GM13976 (cell line): ENCODE measurements at places on chromosomes 2 and 18.

GRCh38 chr2:112776113-112776512 lies 8.2 kb downstream of the IL1A start:
- no peak for DNase-seq

DNA sequence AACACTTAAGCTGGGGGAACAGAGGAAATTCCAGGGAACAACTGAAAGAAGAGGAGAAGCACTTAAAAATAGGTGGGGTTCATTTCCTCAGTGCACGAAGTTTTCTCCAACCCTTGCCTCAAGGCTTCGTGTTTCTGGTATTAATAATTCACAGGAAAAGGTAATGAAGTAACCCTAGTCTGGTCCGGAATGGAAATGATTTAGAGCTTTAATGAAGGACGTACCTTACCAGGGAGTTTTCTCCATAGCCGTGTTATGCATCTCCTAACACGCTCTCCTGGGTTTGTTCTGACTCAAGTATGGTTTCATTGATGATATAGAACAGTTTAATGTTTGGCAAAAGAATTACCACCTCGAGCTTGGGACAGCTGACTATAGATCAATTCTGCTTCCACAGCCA lies 214.2 kb downstream of the MTX2 start:
- DNase-seq = no peak

GRCh38 chr18:28432339-28432738 lies 255.4 kb upstream of the CDH2 start:
- DNase-seq = no peak

DNA sequence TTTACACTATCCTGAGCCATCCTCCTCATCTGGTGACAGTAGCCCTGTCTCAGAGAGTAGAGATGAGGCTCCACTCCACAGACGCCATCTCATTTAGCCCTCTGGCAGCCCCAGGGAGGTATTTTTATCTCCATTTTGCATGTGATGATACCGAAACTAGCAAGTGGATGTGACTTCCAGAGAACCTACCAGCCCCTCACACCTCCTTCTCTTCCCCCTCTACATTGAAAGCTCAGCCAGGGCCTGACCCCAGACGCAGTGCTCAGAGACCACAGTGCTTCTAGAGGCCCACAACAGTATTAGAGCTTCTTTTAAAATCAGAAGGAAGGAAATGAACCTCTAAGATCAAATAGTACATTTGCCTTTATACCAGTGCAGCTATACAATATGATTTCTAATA lies 8.3 kb downstream of the GYPC start:
- DNase-seq = peak; percentile 75

- no peak for DNase-seq
Observed at GRCh38 chr2:166464187-166464586, 29.9 kb downstream of the SCN7A start.

GRCh38 chr2:199414465-199414864 lies 43.3 kb downstream of the SATB2 start:
- no peak for DNase-seq

- DNase-seq = no peak
Observed at GRCh38 chr2:174438146-174438886, 42.8 kb downstream of the SCRN3 start.

- DNase-seq = no peak
Observed at GRCh38 chr2:238899386-238899785, 51.5 kb downstream of the TWIST2 start.

- DNase-seq = no peak
Observed at GRCh38 chr18:9787036-9787435, 78.9 kb downstream of the RAB31 start.

DNA sequence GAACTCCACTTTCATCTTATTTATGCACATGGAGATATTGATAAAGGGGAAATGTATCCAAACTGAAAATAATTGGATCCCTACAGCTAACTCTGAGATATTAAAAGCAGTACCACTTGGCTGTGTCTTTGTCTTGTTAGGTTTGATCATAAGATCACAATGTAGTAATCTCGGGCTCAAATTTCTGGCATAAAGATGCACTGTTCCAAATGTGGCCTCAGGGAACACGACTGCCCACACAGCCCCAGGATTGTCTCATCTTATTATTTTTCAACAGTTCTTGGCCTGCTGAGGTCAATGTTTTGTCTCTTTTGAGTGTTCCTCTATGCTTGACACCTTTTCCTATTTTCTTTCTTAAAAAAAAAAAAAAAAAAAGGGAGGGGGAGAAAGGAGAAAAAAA lies 114.1 kb downstream of the GBX2 start:
- no peak for DNase-seq

DNA sequence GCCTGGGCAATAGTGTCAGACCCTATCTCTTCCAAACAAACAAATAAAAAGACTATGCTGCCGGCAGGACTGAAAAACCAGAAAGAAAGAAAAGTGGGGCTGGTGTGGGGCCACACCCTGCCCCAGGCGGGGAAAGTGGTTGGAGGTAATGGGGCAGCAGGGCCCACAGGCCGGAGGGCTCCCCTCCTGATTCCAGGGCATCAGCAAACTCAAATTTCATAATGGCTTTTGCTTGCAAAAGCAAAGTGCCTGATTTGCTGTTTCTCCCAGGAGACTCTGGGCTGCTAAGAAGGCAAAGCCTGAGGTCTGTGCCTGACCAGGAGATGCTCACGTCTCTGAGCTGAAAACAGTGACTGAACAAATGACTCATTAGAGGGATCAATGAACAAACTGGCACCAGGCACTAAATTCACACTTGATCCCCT lies 121.9 kb downstream of the HDAC4 start:
- no peak for DNase-seq

DNA sequence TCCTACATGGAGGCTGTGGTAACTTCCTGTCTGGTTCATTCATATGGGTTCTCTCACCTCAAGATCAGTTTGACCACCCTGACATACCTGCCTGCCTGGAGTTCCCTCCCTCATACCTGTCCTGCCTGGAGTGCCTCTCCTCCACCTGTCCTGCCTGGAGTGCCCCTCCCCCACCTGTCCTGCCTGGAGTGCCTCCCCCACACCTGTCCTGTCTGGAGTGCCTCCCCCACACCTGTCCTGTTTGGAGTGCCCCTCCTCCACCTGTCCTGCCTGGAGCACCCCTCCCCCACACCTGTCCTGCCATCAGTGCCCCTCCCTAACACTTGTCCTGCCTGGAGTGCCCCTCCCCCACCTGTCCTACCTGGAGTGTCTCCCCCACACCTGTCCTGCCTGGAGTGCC lies 461.9 kb downstream of the PTPRM start:
- DNase-seq = no peak

DNA sequence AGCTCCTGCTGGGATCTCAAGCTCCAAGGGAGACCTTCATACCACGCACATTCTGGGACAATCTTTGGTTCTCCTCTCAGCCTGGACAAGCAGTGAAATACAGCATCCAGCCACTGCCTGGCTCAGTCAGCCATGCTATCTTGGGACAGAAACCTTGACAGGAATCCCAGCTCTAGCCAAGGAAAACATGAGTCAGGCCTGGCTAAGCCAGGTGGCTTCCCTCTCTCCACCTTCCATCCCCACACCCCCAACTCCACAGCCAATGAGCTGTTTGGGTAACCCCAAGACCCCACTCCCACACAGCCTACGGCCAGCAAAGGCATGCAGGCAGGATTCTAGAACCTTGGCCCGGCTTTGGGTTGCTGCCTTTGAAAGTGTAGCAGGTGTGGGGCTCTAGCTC lies 64.9 kb downstream of the MCFD2 start:
- no peak for DNase-seq

DNA sequence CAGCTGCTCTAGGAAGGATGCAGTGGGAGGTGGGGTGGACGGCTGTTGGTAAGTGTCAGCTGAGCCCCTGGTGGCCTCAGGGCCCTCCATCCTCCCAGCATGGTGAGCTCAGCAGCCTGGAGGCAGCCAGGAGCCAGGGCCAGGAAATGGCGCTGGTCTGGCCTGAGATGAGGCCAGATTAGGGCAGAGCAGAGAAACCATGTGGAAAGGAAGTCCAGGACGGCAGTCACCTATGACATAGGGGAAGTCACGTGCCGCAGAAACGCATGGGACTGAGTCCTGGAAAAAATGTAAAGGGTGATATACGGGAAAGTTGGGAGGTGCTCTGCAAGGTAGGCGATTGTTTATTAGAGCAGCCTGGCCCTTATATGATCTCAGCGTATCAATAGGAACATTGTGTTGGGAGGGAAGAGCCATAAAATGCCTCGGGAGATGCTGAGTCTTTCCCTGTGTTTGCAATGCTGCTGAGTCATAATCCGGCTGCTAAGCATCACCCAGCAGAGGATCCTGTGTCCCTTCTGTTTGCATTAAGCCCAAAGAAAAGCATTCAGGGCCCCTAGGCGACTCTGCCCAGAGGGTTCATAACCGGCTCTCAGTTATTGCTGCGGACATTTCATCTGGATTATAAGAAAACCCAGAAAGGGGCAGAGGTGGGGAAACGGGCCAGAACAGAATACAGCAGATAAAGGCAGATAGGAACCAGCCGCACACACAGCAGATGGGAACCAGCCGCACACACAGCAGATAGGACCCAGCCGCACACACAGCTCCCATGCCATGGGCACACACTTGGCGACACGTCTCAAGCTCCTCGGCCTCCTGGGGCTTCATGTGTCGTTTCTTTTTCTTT lies 30.3 kb upstream of the B3GNT7 start:
- no peak for DNase-seq

DNA sequence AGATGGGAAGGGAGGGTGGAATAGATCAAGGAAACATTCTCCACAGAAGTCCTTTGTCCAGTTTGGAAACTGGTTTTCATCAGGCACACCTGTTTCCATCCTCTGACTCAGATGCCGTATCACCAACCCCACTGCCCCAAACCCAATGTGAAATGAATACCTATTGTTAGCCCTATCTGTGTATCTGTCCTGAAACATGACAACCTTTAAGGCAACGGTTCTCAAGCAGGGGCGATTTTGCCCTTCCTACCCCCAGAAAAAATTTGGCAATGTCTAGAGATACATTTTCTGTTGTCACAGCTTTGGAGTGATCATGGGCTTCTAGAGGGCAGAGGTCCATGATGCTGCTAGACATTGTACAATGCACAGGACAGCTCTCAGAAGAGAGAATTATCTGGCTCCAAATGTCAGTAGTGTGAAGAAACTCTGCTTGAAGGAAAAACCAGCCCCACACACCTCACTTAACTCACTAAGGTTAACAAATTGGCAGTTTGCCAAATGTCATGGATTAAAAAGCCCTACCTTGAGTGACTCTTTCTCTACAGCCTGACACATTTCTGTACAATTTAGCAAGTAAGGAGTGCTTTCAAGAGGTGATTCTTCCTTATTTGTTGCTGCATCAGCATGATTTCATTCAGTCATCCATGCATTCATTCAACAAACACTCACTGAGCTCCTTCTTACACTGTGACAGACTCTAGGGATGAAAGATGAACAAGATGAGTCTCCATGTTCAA lies 3.4 kb downstream of the SCTR start:
- DNase-seq = no peak

- DNase-seq = no peak
Observed at GRCh38 chr2:50379351-50379750, 652.6 kb downstream of the NRXN1 start.

- DNase-seq = no peak
Observed at GRCh38 chr18:31097666-31098065, 4.6 kb downstream of the DSC2 start.

GRCh38 chr2:228838819-228839218 lies 432.3 kb downstream of the PID1 start:
- DNase-seq = no peak
